Uterus (tissue), 4 donors: ENCODE measurements at places on chromosomes 6 and 20. TPM values are rescaled to one million over a fixed set of nuclear protein-coding genes. Genes with fewer than 3 reads are reported as not detected.
A peak's percentile ranks its signal among the peaks of the same experiment; 100 is the strongest.

Gene PHACTR1
- total RNA-seq, result 2.0 TPM

Gene MEI4
- not detected for total RNA-seq

Gene TRERF1
- total RNA-seq, result 16.3 TPM

Gene TCP11
- not detected for total RNA-seq

Gene PSORS1C2
- not detected for total RNA-seq

Gene VGLL2
- not detected for total RNA-seq

DNA sequence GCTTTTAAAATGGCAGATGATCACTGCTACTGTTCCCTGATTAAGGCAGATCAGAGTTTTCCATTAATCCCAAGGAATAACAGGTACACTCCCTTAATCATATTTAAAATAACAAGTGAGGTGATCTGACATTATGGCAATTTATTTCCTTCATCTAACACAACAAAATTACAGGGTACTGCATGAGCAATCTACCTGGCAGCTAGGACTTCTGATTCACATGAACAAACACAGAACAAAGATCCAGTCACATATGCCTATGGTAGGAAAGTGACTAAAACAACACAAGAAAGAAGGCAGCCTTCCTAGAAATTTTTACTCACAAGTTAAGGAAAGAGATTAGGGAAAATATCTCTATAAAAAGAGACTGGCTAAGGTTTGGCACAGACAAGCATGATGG, 33.2 kb downstream of the MAP7 start:
- no peak for DNase-seq

- no peak for DNase-seq
Observed at GRCh38 chr20:19026121-19026878, 186.1 kb upstream of the SLC24A3 start.

DNA sequence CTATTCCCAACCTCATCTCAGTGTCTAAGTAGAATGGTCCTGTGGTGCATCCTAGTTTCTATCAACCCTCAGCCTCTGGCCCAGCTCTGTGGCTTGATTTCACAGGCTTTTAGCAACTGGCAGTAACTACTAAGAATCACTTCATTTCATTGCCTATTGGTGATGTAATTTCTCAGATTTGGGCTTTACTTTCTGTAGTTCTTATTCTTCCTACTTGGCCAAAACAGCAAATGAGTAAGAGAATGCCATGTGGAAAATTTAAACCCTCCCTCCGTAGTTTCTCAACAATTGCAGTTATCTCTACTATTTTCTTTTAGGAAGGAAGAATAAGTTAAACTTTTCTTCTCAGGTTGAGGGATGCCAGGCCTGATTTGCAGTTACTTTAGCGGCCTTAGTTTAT, 387.3 kb downstream of the CDKAL1 start:
- no peak for DNase-seq

DNA sequence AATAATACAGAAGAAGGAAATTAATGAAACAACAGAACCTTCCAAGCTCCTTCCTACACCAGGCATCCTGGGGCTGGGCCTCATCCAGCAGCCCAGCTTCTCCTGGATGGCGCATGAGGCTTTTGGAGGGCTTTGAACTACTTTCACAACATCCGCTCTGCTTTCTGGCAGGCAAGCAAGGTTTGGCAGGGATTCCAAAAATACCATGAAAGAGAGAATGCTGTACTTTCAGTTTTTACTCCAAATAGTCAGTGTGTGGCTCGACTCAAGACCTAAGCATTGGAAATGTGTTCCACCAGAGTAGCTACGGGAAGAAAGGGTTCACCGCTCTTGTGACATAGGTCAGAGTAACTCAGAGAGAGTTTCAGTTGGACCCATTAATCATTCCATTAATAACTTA, 125.4 kb downstream of the OPRM1 start:
- DNase-seq, result peak; percentile 69

GRCh38 chr20:11378252-11378651, 539.4 kb upstream of the BTBD3 start:
- no peak for DNase-seq

- DNase-seq, result no peak
Observed at GRCh38 chr6:167737205-167737830, 89.4 kb upstream of the AFDN start.

DNA sequence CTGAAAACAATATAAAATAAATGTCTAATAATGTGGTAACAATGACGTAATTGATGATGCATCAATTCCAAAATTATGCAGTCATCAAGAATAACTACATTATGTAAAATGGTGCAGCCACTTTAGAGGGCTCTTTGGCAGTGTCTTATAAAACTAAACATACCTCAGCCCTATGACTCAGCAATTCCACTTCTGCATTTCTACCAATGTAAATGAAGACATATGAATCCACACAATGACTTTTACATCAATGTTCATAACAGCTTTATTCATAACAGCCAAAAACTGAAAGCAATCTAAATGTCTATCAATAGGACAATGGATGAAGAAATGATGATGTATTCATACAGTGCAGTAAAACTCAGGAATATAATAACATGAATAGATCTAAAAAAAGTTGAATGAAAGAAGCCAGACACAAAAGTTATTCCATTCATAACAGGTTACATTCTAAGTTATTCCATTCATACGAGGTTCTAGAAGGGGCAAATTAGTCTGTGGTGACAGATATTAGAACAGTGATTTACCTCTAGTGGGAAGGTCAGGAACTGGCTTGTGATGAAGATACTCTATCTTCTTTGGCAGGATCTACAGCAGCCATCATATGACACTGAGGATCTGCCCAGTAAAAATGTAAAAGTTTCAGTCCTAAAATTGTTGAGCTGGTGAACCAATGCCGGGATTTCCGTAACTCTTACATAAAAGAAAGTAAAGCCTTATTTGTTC, 396.1 kb downstream of the PLCB1 start:
- DNase-seq, result no peak

GRCh38 chr6:125806813-125807212, 16.1 kb downstream of the NCOA7 start:
- DNase-seq, result no peak

DNA sequence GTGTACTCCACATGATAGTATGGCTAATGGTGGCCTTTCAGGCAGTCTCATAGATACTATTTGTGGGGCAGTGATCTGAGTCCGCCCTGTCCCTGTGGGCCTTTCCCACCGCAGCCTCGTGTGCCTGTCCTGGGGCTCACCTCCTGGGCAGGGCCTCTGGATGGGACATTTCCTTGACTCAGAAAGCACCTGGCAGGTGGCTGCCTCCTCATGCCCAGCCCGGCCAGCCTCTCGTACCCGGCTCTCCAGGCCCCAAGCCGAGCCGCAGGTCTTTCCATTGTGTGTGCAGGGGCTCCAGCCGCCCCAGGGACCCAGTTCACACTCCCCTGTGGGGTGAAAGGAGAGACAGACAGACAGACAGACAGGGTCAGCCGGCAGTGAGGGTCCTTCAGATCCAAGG, 38.3 kb downstream of the RSPO4 start:
- DNase-seq, result no peak
